ENCODE measurements at places on chromosomes 2 and 18.

DNA sequence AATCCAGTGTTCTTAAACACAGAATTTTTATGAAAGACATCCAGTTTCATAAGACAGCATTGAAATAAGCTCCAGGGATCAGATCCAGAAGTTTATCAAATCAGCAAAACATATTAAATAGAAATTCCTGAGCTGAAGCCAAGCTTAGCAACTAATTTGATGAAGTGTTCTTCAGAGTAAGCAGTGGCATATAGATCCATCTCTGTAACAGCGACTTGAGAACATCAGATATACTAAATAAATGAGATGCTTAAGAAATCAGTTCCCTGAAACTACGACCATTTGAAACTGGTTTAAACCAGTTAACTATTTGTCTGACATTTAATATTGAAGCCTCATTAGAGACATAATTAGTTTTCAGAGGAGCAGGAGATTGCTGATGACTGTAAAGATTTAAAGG, 34.1 kb downstream of the PPP1R1C start:
- no peak for DNase-seq

GRCh38 chr2:143356336-143356735, 227.1 kb downstream of the ARHGAP15 start:
- no peak for DNase-seq

DNA sequence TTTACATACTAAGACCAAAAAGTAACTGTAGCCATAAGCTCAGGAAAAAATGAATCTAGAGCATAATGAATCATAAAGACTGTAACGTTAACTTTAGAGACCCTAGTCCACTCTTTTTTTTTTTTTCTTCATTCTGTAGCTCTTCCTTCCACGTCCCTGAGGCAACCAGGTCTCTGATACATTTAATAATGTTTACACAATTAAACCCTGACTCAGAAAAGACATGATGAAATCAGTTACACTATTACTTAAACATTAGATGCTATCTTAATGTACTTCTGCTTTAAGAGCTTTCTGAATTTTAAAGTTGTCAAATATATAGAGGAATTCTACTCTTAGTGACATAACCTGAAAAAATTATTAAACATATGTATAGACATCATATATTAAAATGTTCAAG, 1121.5 kb upstream of the DDX18 start:
- DNase-seq: no peak

DNA sequence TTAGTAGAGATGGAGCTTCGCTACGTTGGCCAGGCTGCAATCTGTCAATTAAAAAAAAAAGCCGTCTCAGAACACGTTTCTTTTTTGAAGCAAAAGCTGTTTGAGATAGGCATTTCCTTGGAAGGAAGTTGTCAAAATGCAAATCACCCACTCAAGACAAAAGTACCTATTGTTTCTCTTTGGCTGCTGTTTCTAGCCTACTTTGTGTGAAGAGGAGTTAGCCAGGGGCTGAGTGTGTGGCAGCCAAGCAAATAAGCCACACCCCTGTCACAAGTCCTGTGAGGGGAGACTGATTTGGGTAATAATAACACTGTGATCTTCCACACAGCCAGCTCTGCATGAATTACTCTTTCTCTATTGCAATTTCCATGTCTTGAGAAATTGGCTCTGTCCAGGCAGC, 47.4 kb upstream of the CDCA7 start:
- DNase-seq: peak; percentile 4
